ENCODE measurements at places on chromosomes 7 and 10. TPM values are rescaled to one million over a fixed set of nuclear protein-coding genes. Genes with fewer than 3 reads are reported as not detected.
A peak's percentile ranks its signal among the peaks of the same experiment; 100 is the strongest.

The CALHM1 gene
- total RNA-seq: not detected

GRCh38 chr7:4871930-4872675, 10.3 kb upstream of the PAPOLB start:
- DNase-seq: no peak

DNA sequence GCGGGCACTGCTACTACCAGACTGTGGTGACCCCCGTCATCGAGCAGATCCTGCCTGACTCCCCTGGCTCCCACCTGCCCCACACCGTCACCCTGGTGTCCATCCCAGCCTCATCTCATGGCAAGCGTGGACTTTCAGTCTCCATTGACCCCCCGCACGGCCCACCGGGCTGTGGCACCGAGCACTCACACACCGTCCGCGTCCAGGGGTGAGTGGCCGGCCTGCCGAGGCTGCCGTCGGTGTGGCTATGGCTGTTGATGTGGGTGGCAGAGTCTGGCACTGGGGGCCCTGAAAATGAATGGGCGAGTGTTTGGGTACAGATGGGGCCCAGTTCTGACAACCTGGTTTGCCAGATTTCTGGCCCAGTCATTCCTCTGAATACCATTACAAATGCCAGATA, 15.4 kb downstream of the LIMK1 start:
- DNase-seq: no peak

DNA sequence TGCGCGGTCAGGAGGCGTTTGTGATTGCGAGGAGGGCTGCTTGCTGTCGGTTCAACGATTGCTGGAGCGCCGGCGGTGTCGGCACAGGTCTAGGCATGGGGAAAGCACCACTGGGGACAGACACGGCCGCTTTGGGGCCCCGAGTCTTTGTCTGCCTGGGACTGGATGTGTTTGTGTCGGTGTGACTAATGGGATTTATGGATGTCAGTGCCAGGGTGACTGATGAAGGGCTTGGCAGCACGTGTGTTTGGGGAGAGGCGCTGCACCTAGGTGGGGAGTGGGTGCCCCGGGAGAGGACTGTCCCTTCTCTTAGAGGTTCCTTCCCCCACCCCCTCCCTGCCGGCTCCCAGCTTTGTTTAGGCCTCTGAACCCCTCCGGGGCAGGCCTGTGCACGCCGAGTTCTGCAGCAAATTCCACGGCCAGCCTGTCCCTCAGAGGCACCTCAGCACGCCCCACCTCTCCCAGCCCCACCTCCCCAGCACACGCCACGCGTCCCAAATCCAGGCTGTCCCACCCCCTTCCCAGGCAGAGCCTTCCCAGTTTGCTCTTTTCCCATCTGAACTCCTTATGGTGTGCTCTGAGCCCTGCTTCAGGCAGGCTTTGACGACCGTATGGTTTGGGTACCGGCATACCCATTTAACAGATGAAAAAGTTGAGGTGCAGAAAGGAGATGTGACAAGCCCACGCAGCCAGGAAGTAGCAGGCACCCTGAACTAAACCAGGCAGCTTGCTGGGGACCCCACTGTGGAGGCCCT, 6.4 kb upstream of the TNRC18 start:
- DNase-seq: no peak

- DNase-seq: peak; percentile 22
These were observed 851 bp upstream of the GOT1 start for GRCh38 chr10:99431190-99431760.

All from astrocyte (in vitro differentiated cells and primary cell).